Fibroblast of gingiva (primary cell): ENCODE measurements at places on chromosomes 5 and 9.

DNA sequence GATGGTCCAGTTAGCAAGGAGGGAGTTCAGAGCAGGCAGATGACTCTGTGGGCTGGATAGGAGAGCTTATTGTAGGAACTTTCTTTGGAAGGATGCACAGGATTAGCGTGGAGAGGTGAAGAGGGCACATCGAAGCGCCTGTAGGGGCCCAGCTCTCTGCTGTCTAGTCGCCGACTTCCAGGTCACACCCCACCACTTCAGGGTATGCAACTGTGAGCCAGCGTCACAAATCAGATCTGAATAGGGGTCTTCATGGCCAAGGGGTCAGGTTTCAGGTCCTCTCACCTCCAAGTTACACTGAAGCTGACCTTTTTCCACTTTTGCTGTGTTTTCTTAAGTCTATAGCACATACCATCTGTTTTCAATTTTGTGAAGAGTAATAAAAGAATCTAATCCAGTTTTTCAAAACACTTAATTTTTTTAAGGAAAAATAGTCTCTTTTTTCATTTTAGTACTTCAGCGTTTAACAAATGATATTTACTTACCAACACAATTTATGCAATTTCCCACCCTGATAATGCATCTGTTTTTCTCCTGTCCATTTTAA, 364.2 kb upstream of the CLINT1 start:
- DNase-seq: no peak

GRCh38 chr5:148856009-148856367, 29.6 kb downstream of the ADRB2 start:
- no peak for DNase-seq

DNA sequence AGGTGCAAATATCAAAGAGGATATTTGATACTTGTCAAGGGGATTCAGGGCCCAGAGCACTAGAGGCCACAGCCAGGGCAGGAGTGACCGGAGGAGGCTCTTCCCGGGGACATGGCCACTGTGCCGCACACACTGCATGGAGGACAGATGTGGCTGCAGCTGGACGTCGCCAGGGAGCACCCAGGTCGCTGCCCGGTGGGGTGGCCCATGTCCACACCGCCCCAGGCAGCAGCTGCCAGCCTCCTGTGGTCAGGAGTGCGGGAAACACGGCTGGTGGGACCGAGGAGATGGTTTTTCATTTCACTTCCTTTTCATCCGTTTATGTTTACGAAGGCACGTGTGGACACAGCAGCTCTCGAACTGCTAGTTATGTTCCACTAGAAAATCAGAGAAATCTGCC, 15.1 kb downstream of the SEC16A start:
- DNase-seq: no peak

DNA sequence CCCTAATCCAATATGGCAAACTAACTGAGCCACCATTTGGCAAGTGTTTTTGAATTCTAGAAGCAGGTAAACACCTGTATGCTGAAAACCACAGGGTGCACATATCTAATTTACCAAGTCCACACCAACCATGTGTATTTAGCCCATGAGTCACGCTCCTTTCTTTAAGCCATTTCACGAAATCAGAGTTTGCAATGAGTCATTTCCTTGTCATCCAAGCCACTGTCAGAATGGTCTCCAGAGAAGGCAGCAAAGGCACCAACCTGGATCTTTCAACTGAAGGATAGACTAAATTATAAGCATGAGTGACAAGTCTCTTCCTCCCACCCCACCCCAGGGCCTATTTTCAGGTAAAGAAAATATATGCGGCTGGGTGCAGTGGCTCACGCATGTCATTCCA, 110.0 kb downstream of the PAX5 start:
- peak; percentile 28 for DNase-seq

GRCh38 chr5:78594610-78595457, 53.7 kb downstream of the LHFPL2 start:
- peak; percentile 92 for DNase-seq

DNA sequence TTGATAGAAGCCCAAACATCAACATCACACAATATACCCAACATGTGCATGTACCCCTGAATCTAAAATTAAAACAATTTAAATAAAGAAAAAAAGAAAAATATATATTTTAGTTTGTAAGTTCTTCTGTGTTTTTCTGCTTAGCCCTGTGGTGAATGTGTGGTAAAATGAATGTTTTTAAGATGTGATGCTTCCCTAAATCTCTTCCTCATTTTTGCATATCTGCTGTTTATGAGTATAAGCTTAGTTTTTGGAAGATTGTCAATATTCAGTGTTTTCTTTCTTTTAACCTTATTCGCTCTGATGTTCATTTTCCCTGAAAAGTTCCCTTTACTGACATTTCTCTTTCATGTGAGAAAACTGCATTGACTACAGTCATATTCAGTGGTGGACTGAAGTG, 44.4 kb upstream of the DAB2 start:
- DNase-seq: no peak

- DNase-seq: no peak
These were observed 482.1 kb upstream of the ZNF608 start for GRCh38 chr5:125228363-125229070.

GRCh38 chr9:26947736-26948135, 694 bp upstream of the PLAA start:
- DNase-seq: no peak

GRCh38 chr5:5235685-5236084, 95.6 kb downstream of the ADAMTS16 start:
- DNase-seq: no peak

GRCh38 chr9:121367306-121368137, 2.5 kb downstream of the STOM start:
- no peak for DNase-seq

- no peak for DNase-seq
These were observed 109.2 kb downstream of the PAX5 start for GRCh38 chr9:36924757-36925432.
